ENCODE measurements at places on chromosomes 7 and 10.

- no peak for DNase-seq
These were observed 27.9 kb downstream of the WIPI2 start for GRCh38 chr7:5217851-5218331.

- peak; percentile 73 for DNase-seq
These were observed 245.3 kb downstream of the KCNMA1 start for GRCh38 chr10:77392236-77392721.

DNA sequence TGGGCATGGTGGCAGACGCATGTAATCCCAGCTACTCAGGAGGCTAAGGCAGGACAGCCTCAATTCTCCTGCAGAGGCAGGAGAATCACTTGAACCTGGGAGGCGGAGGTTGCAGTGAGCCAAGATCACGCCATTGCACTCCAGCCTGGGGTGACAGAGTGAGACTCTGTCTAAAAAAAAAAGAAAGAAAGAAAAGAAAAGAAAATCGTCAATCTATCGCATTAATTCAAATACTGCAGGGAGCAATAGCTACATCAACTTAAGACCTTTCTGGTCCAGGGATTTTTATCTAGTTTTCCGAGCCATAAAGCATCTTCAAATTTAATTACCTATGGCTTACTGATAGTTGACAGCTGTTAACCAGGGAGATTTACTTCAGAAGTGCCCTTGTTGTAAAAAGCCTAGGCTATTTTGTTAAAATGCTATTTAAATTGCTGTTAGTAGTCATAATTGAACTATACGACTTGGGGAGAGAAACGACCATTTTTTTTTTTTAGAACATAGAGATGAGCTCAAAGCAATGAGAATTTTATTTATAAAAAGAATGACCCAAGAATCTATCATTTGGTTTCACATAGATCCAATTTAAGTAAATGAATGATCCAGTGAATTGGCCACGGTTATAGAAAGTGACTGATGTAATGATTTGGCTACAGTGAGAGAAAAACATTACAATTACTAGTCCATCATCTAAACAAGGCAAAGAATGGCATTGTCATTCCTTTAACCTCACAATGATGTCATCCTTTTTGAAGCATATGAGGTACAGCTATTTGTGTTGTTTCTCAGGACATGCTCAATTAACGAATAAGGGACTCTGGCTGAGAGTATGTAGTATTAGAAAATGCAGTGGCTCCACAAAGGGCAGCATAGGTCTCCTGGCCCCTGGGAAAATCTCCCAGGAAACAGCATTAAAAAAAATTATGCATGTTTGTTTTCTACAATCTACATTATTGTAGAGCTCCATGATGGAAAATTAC is 85.3 kb downstream of the SEMA3C start:
- DNase-seq, result no peak

DNA sequence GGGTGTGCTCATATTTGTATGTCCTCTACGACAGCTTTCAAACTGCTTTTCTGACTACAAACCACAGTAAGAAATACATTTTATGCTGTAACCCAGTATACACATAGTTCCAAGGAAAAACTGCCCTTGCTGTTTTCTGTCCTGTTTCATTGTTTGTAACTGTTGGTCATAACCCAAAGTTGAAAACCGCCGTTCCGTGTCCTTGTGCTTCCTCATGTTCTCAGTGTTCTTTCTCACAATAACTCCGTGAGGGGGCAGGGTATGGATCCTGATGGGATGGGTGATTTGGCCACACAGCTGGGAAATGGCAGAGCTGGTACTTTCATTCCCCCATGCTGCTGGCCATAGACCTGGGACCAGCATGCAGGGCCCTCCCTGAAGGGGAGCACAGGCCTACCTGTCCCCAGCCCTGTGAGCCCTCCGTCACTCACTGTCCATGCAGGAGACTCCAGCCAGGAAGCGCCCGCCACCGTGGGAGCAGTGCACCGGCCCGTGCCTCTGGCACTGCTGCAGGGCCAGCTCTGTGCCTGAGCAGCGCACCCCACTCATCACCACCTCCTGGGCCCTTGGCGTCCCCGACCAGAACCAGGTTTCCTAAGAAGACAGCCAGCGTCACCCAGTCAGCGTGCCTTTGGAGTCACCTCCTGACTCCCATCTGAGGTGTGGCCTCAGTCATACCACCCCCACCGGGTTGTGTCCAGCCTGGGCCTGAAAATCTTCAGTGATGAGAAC is 12.7 kb downstream of the LOXL4 start:
- no peak for DNase-seq

DNA sequence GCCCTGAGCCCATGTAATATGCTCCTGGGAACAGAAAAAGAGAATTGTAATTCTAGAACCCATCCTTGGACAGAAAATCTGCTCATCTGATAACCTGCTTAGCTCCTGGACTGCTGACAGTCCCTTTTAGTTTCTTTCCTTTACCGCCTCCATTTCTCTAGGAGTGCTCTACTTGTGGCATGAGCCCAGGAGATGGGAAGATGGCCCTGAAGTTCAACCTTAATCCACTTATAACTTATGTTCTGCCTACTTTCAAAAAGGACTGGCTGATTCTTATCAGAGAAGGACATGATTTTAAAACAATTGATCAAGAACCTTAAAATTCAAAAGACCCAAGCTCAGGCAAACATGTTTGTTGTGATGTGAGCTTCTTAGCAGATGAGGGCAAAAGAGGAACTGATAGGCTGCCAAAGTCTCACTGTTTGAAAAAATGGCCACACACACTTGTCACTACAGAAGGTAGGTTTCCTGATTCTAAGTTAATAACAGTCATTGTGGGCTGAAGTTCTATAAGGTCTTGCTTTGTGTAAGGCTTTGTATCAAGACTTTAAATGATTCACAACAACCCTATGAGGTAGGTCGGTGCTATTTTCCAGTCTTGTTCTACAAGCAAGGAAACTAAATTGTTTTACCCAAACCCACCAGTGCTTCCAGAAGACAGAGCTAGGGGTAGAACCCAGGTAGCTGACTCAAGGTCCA is 94.3 kb upstream of the AFAP1L2 start:
- no peak for DNase-seq

All from ACHN (cell line).